Left lobe of liver (tissue), 2 donors: ENCODE measurements at places on chromosomes 3 and 15. TPM values are rescaled to one million over a fixed set of nuclear protein-coding genes. Genes with fewer than 3 reads are reported as not detected.

DNA sequence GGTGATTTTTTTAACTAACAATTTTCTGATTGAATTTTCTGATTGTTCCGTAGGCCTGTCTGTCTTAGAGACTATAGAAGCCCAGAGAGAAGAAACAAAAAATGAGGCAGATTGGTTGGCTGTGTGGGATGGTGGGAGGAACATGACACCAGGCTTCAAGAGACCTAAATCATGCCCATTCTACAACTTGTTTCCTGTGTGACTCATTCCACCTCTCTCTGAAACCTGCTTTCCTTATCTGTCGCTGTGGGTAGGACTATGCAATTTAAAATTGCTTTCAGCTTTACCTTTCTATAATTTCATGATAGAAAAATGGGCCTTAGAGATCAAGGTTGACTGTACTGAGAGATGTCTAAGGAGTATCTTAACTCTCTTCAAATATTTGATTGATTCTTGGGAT lies 44.5 kb downstream of the OXNAD1 start:
- DNase-seq, result no peak

Gene PLA2G4E
- not detected for total RNA-seq

DNA sequence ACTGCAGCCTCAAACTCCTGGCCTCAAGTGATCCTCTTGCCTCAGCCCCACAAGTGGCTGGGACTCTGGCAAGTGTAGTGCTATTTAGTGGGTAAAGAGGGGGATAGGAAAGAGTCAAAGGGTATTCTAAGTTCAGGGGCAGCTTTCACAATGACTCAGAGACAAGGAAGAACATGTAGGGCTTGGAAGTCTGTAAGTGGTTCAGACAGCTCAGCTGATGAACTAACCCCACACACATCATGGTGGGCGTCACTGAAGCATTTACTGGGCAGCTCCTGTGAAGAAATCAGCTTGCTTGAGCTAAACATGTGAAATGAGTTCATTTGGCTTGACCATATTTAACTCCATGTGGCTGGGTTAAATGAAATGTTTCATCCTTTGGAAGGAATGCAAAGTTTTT lies 34.6 kb upstream of the THSD4 start:
- no peak for DNase-seq

GRCh38 chr3:143831208-143831607 lies 17.1 kb downstream of the SLC9A9 start:
- no peak for DNase-seq
